ENCODE measurements at places on chromosomes 3 and 15.

- DNase-seq, result no peak
Measured at GRCh38 chr3:13258280-13258679, 161.8 kb downstream of the NUP210 start.

- no peak for DNase-seq
Measured at GRCh38 chr15:85036716-85037115, 55.1 kb downstream of the PDE8A start.

DNA sequence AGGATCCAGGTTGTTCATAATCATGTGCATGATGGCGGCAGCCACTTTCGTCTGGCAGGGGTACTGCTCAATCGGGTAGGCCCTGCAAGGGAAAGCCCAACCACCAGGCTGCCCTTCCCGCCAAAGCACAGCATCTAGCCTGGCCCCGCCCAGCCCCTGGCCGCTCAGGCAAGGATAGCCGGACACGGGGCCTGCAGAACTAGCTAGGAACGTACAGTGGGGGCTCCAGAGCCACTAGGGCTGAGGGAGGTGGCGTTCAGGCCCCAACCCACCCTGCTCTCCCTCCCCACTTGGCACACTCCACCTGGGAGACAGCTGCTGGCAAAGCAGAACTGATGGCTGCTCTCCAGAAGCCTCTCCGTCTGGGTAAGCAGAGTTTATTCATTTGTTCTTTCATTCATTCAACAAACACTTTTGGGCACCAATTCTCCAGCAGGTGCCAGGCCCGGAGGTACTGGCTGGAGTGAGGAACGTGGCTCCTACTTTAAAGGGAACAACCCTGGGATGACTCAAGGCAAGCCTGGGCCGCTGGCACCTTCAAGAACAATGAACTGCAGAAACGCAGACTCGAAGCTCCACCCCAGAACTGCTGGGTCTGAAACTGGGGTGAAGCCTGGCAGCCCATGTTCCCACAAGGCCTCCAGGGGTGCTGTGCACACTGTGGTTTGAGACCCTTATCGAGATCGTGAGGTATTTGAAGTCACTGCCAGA lies 7.8 kb downstream of the UROC1 start:
- DNase-seq, result no peak

DNA sequence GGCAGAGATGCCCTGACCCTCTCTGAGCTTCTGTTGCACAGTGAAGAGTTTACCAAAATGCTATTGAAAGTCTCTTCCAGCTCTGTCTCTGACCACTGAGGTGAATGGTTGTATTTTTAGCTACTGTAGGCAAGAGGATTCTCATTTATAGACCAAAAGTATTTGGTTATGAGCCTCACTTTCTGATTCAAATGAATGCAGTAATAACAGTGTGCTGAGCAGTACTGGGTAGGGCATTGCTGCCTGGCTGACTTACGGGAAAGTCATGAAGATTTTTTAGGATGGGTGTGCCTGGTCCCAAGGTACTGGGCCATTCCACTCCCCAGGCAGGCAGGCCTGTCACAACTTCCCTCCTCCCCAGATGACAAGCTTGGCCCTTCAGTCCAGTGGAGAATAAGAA lies 15.5 kb downstream of the PLA1A start:
- no peak for DNase-seq

DNA sequence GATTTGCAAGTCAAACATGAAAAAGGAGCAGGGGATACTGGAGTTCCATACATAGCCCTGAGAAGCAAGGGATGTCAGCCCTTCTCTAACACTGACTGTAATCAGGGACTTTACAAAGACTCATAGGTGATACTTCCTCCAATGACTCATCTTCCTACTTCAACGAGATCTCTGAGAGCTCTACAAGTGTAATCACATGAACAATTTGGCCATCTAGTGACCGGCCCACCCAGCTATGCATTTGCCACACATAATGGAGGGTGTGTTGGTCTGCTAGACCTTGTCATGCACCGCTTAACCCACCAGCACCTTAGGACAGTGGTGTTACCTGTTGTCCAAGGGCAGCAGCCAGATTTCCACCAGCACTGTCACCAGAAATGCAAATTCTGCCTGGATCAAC lies 75.3 kb downstream of the NCEH1 start:
- DNase-seq, result no peak

DNA sequence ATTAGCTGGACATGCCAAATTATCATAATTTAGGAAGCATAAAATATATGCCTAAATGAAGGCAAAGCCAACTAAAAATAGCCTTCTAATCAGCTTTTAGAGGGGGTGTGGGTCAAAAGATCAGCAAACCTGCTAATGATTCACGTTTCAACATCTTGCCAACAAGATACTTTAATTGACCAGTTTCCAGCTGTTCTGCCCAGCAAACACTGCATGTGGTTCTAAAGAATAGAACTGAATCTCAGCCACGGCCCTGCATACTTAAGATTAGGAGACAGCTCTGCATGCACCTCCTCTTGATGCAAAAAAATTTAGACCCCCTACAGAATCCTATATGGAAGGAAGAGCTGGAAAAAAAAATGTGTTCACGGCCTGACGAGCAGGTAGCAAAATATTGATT lies 500.5 kb downstream of the TBL1XR1 start:
- DNase-seq, result no peak
